ENCODE measurements at places on chromosomes 7 and 10.

- no peak for DNase-seq
These were observed 6.1 kb upstream of the DEPP1 start for GRCh38 chr10:44984671-44985101.

DNA sequence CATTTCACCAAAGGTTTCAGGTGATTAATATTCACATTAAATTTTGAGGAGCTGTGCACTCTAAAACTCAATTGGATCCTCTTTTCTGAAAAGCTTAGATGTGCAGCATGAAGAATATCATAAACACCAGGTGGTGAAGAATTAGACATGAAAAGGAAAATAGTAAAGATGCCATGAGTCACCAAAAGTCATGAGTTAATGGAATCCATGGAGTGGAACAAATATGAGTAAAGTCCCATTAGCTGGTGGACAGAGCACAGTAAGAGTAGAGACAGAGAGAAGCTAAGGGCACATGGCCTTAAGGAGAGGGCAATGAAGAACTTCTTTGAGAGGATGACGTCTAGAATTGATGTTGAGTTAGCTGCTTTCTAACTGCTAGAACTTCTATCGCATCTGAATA, 271.6 kb downstream of the CSTF2T start:
- DNase-seq: no peak

DNA sequence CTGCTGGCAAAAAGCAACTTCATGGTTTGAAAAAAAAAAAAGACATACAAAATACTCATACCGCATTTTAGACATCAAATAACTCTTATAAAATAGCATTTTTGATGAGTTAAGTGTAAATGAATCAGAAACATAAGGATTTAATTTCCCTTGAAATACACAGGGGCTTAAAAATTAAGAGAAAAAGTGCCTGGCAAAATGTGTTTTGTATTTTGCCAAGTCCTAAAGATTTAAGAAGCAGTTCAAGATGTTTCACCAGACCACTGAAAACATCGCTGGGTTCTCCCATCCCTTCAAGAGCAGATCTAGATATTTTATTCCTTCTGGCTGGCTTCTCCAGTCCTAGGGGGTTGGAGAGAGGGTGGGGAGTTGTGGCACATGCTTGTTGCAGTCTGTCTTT, 396.4 kb downstream of the INHBA start:
- no peak for DNase-seq

DNA sequence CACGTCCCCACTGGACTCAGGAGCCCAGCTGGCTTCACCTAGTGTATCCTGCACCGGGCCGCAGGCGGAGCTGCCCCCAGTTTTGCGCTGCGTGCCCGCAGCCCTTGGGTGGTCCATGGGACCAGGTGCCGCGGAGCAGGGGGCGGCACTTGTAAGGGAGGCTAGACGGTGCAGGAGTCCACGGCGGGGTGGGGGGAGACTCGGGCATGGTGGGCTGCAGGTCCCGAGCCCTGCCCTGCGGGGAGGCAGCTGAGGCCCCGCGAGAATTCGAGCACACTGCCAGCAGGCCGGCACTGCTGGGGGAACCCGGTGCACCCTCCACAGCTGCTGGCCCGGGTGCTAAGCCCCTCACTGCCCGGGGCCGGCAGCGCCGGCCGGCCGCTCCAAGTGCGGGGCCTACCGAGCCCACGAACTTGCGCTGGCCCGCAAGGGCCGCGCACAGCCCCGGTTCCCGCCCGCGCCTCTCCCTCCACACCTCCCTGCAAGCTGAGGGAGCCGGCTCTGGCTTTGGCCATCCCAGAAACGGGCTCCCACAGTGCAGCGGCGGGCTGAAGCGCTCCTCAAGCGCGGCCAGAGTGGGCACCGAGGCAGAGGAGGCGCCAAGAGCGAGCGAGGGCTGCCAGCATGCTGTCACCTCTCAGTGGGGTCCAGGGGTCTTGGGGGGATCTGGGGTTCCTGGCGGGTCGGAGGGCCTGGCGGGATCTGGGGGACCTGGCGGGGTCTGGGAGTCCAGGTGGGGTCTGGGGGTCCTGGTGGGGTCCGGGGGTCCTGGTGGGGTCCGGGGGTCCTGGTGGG, 81.4 kb downstream of the VIPR2 start:
- peak; percentile 12 for DNase-seq

DNA sequence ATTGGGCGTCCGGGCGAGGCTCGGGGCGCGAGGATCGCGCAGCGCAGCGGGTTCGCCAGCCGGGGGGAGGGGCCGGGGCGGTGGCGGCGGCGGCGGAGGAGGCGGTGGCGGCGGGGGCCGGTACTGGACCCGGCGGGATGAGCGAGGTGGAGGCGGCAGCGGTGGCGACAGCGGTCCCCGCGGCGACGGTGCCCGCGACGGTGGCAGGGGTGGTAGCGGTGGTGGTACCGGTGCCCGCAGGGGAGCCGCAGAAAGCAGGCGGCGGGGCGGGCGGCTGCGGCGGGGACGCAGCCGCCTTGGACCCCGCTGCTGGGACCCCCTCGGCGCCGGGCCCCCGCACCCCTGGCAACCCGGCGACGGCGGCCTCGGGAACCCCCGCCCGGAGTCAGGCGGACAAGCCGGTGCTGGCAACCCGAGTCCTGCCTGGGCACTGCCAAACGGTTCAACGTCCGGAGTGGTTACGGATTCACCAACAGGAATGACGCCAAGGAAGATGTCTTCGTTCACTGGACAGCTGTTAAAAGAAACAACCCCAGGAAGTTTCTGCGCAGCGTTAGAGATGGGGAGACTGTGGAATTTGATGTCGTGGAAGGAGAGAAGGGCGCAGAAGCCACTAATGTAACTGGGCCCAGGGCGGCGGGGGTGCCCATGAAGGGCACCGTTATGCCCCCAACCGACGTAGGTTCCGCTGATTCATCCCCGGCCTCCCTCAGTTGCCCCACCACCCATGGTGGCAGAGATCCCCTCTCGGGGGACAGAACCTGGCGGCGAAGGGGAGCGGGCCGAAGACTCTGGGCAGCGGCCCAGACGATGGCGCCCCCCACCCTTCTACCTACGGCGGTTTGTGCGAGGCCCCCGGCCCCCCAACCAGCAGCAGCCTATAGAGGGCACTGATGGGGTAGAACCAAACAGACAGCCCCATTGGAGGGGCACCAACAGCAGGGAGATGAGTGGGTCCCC, 100.3 kb upstream of the CPXM2 start:
- no peak for DNase-seq

GRCh38 chr7:78175330-78176100, 376.9 kb downstream of the PHTF2 start:
- DNase-seq: no peak

GRCh38 chr10:22704471-22704911, 9.9 kb downstream of the PIP4K2A start:
- DNase-seq: no peak

DNA sequence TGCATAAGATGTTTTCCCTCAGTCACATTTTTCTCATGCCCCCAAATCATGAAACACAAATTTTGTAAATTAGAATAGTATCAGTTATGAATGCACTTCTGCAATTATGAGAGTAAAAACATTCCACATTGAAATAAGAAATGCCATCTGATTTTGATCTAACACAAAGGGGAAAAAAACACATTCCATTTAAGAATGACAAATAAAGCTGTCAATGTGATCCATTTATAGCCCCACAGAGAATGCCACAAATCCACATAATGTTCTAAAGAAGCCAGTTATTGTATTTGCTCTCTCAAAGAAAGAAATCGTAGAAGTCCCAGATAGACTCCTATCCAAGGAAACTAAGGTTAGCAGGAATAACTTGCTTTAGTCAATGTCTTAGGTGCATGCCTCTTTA, 48.7 kb upstream of the RHOBTB1 start:
- DNase-seq: no peak

- DNase-seq: no peak
These were observed 149.4 kb upstream of the MKI67 start for GRCh38 chr10:128275388-128276177.

- no peak for DNase-seq
These were observed 17.6 kb upstream of the IMPDH1 start for GRCh38 chr7:128427289-128427891.

GRCh38 chr7:17239046-17239445, 59.4 kb upstream of the AHR start:
- no peak for DNase-seq

DNA sequence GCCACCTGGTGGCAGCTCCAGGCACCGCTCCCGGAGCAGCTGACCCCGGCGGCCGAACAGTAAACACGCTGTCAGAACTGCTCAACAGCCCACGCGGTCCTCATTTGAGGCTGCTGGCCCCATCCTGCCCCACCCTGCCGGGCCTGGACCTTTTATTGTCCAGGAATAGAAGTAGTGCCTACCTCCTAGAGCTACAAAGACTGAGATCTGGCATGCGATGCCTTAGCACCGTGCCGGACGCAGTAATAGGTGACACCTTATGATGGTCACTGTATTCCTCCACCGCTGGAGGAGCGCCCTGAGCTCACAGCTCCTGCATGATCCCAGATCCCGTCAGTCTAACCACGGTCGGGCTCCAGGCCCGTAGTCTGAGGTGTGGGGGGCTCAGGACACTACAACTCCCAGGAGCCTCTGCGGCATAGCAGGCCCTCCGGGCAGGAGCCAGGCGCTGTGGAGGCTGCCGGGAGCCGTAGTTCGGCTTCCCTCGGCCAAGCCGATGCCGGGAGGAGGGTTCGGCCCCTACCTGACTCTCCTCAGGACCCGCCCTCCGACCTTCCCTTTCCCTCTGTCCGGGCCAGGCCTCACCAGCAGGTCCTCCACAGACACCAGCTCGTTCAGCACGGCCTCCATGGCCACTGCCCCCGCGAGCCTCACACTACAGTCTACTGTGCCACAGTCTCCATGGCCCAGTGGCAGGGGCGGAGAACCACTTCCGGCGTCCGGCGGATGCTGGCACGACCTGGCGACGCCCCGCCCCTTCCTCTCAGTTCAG, at the start of gene FIS1:
FIS1 (minus strand) TSS at position 707 of the 772 bp plus-strand sequence; CDS start at position 630, 77 bp downstream.
- peak; percentile 96 for DNase-seq

DNA sequence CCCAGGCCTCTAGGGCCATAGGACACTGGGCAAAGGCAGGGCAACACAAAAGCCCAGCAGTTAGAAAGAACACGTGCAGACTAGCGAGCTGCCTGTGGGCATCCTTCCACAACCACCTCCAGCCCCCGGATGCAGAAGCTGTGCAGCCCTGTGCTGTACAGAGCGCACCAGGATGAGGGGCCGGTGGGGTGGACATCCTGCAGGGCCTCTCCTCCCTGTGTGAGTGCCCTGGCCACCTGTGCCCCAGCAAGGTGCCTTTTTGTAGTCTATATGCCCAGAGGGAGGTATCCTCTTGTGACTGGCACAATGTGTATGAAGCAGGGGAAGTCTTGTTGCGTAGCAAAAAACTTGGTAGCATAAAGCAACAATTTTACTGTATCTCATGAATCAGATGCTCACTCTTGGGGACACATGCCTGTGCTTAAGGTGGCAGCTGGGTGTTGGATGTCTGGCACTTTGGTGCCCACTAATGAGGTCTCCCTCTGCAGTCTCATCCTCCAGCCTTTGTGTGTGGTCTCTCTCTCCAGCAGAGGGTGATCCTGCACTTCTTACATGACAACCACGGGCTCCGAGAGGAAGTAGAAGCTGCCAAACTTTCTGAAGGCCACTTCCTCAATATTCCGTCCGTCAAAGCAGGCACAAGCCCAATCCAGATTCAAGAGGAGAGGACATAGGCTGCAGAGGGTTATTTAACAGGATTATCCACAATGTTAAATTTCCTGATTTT, 8.7 kb downstream of the NCAPG2 start:
- DNase-seq: no peak

- DNase-seq: no peak
These were observed 2.7 kb downstream of the FZD9 start for GRCh38 chr7:73436031-73436929.

DNA sequence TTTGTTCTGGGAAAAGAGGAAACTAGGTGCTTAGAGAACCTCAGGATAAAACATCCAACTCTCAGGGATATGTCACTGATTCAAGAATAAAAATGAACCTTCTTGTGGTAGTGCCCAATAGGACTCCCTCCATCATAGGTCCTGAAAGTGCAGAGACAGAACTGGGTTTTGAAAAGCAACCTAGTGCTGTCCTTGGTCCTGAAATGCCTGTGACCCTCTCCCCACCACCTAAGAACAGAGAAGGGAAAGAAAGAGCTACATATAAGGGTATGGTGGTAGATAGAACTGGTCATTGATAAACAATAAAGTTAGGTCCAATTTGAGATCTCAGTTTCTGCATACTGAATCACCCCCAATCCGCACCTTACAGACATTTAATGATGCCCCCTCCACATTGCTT, 953.3 kb downstream of the XPNPEP1 start:
- no peak for DNase-seq

DNA sequence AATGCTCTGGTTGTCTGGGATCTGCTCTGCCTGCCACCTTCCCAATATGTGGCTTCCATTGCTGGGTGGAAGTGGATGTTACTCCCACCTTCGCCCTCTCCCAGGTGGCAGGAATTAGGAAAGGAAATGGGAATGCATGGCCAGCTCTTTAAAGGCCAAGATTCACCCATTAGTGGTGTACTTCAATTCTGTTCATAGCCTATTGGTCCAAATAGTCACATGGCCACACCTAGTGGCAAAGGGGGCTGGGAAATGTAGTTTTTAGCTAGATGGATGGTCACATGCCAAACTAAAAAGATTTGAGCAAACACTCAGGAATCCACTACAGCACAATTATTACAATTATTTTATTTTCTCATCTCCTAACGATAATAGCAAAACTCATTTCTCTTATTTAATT, 135.1 kb downstream of the NPY start:
- DNase-seq: no peak

- no peak for DNase-seq
These were observed 8.0 kb upstream of the SP8 start for GRCh38 chr7:20794676-20795075.

GRCh38 chr7:140004672-140005071, 58.1 kb downstream of the PARP12 start:
- no peak for DNase-seq

DNA sequence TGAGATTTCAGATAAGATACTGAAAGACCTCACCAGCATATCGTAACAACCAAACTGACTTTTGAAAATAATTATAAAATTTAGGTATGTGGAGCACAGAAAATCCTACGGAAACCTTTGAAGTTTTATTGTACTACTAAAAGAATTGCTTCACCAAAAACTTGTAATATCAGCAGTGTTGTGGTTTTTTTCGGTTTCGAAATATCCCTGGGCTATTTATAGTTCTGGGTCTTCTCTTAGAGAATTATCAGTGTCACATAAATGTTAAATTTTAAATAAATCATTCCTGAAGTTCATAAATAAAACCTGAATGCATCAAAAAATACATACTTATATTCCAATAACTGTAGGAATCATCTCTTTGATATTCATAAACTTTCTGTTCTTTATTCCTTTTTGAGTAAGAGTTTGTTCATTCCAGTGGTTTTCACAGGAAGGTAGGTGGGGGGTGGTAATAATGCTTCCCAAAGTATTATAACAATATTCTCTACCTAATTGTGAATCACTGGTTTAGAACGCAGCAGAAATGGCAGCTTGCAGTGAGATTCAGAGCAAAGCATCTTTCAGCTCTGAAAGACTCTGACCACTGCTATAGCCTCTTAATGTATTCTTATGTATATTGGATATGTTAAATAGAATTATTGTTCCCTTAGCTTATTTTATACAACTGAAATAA, 60.2 kb downstream of the ZNF277 start:
- DNase-seq: no peak

DNA sequence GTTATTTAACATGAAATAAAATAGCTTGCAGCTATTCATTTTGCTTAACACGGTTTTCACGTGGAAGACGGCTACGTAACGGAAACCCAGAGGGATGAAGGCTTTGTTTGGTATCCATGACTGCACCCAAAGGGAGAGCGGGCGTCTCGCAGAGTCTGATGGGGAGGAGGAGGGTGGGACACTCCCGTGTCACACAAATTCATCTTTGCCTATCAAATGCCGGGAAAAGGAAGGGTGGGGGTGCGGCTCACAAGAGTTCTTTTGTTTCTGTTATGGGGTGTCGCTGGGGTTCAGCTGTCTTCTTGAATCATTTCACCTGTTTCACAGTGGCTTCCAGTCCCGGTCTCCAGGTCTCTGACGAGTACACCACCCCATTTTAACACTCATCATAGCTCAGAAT, 108.5 kb downstream of the ZRANB1 start:
- no peak for DNase-seq

Data from activated CD4-positive, CD25-positive, alpha-beta regulatory T cell treated with anti-CD3 and anti-CD28 coated beads, Interleukin-2, amount 50 U/mL, for 72 hours (primary cell).